ENCODE measurements at places on chromosomes 5 and 9.

- DNase-seq = no peak
Observed at GRCh38 chr5:103075442-103075841, 44.5 kb downstream of the GIN1 start.

DNA sequence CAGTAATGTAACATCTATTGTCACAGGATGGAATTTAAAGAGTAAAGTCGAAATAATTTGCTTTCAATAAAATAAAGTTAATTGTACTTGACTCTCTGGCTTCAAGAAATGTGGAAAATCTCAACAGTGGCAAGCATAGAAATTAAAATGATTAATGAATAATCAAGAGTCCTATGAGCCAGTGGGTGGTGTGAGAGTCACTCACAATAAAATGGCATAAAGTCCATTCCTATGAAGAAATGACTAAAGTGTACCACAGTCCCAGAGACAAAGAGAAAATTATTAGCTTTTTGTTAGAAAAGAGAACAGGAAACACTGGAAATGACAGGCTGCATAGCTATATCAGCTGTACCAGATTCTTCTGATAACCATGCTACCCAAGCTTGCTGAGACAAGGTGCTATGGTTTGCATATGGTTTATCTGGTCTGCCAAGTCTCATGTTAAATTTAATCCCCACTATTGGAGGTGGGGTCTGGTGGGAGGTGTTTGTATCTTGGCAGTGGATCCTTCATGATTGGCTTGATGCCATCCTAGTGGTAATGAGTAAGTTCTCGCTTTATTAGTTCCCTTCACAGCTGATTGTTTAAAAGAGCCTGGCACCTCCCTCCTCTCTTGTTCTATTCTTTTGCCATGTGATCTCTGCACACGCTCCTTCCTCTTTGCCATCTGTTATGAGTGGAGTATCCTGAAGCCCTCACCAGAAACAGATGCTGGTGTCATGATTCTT, 647.7 kb upstream of the ITGA1 start:
- DNase-seq = no peak

DNA sequence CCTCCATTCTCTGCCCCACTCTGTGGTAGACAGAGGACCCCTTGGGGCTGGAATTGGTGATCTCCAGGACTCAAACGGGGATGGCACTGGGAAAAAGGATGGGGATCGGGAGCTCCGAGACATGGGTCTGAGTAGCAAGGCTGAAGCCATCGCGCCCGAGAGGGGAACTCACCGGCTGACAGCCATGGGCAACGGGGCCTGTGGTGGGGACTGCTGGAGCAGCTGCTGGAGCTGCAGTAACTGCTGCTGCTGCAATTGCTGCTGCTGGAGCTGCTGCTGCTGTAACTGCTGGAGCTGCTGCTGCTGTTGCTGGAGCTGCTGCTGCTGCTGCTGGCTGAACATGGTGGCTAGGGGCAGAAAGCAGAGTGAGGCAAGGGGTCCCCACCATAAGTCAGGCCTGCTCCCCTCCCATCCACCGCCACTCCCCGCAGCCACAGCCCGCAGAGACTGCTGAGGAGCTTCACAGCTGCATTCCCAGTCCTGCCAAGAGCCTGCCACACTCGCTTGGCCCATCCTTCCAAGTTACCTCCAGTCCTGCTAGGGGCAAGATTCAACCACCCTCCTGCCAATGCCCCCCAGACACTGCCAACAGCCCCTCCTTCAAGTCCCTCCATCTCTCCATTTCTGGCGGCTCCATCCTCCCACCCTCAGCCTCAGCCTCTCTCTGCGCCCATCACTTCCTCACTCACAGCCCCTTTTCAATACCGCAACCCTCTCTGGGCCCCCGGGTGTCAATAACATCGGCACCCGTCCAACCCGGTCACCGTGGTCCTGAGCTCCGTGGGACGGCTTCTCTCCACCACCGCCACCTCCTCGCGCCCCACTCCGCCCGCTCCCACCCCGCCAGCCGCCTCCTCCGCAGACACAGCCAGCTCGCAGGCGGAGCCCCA, 611 bp downstream of the CIZ1 start:
- no peak for DNase-seq

DNA sequence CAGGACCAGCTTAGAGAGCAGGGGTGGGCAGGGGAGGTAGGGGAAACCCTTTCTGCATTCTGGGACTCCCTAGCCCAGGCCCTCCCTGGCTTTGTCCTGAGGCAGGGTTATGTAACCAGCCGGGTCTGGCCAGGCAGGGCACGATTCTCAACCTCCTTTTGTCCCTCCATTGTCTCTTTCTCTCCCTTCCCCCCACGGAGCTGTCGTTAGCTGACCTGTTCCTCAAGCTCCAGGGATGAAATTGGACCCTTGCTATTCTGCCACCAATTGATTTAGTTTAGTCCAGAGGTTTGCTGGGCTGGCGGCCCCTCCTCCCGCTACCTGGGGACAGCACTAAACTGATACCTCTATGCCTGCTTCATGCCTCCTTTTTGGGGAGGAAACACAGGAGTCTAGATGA, 9.4 kb upstream of the NDST1 start:
- DNase-seq = no peak

DNA sequence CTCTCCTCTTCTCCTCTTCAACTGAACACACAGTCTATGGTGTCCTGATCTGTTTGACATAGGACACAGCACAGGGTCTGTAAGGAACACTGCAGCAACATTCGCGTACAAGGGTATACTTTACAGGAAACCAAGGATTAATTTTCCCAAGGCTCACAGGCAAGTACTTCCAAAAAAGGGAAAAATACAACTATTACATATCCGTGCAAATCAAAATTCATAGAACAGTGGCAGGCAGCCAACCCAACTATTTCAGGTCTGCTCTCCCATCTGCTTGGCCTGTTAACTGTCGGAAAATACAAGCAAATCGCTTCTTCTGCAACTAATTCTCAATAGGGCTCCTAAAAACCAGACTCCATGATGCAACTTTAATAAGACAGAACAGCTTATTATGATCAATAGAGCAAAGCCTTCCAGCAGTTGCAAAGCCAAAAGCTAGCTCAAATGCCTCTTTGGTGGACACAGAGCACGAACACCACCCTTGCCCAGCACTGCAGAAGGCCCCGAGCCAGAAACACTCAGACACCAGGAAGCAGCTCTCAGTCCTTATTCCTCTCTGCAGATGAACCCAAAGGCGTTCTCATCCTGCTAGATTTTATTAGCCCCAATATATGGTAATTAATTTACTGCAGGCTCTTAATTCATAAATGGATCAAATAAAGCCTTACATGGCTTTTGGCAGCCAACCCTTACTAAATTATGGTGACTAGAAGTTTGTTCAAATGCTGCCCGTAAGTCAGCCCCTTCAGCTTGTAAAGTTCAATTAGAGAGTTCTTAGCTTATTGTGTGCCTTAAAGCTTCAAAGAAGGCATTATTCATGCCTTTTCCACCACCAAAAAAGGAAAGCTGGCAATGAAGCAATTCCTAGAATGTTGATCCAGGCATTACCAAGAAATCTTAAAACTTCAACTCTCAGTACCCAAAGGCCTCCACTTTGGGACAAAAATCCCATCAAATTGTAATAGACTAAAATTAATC, 68.8 kb downstream of the ZNF608 start:
- DNase-seq = no peak

GRCh38 chr5:52840277-52841050, 52.7 kb downstream of the ITGA1 start:
- DNase-seq = no peak

GRCh38 chr5:54673523-54674225, 156.1 kb downstream of the SNX18 start:
- no peak for DNase-seq

- DNase-seq = no peak
Observed at GRCh38 chr5:138640646-138641254, 65.5 kb upstream of the HSPA9 start.

DNA sequence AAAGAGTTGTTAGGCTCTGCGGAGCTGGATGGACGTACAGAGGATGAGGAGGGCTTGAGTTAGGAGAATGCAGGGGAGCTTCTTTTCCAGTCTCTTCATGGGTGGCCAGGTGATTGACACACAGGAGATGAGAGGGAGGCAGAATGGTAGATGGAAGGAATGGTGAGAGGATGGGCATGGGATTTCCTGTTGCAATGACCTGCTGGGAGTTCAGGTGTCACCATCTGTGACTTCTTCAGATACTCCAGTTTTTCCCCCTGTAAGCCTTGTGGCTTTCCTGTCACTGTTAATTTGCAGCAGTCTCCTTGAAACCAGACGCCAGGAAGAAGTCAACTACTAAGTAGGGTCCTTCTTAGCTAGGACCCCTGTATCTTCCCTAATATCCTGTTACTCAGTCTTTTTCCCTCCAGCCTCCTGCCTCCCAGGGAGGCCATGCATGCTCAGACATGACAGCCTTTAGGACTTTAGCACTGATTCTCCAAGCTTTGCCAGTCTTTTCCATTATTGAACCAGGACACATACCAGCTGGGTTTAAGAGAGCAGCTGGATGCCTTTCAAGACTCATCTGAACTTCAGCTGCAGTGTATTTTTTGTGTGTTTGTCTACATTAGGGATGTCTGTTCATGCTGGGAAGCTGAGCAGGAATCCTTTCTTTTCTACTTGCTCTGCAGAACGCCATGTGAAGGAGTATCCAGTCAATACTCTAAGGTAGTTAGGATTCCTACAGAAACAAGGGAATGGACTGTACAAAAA, 67.2 kb upstream of the CD180 start:
- no peak for DNase-seq

DNA sequence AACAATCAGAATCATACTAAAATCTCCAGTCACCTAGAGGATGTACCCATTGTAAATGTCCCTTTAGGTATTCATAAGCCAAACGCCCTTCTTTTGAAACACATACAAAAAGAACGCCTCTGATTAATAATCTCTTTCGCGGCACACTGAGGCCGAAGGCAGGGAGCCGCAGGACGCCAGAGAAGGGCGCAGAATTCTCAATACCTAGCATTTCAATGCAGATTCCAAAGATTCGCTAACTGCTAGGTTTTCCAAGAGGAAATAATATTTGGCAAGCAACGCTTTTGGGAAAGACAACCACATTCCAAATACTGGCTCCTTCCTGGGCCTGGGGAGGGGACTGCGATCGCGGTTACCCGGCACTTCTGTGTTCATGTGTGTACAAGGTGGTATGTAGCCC, 203.3 kb downstream of the MEF2C start:
- DNase-seq = no peak

GRCh38 chr5:145764325-145764724, 70.8 kb downstream of the PRELID2 start:
- DNase-seq = no peak

GRCh38 chr5:174533751-174534241, 190.6 kb upstream of the MSX2 start:
- no peak for DNase-seq

DNA sequence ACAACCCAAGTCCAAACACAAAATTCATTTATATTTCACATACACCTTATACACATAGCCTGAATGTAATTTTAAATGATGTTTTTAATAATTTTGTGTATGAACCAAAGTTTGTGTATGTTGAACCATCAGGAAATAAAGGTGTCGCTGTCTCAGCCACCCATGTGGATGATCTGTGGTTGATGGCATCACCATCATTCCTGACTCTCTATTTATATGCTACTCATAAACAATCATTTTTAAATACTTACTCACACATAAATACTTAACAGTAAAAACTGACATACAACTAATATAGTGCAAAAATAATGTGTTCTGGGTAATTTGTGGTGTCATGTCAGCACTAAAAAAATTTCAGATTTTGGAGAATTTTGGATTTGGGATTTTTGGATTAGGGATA, 38.4 kb downstream of the SMC5 start:
- no peak for DNase-seq

DNA sequence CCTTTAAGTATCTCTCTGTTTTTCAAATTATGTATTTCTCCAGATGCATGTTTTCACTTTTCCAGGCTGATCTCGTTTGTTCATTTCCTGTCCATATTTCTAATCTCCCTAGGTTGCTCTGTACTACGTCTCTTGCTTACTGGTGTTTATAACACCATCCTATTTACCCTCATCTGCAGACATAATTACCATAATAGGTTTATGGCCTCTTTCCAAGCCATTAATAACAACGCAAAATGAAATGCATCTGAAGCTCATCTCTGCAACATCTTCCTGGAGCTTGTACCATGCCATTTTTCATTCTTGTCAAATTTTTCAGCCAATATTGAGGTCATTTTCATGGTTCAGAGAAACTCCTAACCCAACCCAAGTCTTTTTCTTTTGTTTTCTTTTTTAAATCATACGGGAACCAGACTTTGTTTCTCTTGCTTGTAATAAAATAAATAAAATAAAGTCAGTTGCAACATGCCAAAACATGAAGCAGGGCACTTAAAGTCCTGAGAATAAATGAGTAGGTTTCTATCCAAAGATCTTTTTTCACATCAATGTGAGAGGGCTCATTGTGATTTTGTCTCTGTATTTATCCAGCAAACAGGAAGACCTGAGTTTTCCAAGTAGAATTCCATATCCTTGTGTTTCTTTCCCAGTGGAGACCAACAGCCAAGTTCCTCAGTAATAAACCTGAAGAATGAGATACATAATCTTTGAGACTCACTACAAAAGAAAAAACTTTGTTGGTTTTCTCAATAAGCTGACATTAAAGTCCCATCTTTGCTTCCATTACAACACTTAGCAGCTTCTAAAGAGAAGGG, 37.0 kb downstream of the DPYSL3 start:
- no peak for DNase-seq

DNA sequence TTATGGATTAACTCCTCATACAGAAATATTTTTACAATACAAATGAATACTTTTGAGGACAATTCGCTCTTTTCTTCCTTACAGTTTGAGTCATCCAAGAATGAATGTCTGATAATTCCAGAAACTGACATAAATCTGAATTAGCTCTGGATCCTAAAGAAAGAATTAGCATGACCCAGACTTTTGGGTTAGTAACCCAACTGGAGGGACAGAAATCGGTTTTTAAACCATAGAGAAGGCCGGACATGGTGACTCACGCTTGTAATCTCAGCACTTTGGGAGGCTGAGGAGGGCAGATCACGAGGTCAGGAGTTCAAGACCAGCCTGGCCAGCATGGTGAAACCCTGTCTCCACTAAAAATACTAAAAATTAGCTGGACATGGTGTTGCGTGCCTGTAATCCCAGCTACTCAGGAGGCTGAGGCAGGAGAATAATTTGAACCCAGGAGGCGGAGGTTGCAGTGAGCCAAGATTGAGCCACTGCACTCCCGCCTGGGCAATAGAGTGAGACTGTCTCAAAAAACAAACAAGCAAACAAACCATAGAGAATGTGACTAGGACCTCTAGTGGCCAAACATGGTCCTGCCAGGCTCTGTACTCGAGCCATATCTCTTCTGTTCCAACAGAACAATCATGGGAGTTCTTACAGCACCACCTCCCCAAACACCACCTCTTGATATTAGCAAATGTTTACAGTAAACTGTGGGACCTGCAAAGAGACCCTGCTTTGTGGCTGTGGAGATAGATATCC, 44.8 kb downstream of the LURAP1L start:
- no peak for DNase-seq

- no peak for DNase-seq
Observed at GRCh38 chr5:116225281-116225922, 140.6 kb downstream of the COMMD10 start.

Data from effector CD4-positive, alpha-beta T cell (primary cell).